ENCODE measurements at places on chromosomes 4 and X.
A peak's percentile ranks its signal among the peaks of the same experiment; 100 is the strongest.

- peak; percentile 26 for DNase-seq
Observed at GRCh38 chr4:101252721-101253120, 94.6 kb downstream of the PPP3CA start.

DNA sequence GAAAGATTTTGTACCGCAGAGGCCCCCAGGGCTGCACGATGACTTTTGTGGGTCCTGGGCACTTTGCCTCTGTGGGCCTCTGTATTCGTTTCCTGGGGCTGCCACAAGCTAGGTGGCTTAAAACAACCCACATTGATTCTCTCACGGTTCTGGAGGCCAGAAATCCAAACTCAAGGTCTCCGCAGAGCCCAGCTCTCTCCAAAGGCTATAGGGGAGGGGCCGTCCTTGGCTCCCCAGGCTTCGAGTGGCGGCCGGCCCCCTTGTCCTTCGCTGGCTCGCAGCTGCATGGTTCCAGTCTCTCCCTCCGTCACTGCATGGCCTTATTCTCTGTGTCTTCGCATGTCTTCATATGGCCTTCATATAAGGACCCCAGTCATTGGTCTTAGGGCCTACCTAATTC is 241.2 kb downstream of the EVC2 start:
- DNase-seq: no peak

GRCh38 chr4:72706684-72707083 is 137.7 kb upstream of the ADAMTS3 start:
- no peak for DNase-seq

- no peak for DNase-seq
Observed at GRCh38 chr4:121705521-121705920, 8.7 kb upstream of the ANXA5 start.

- DNase-seq: no peak
Observed at GRCh38 chr4:127479031-127479622, 153.6 kb upstream of the INTU start.

DNA sequence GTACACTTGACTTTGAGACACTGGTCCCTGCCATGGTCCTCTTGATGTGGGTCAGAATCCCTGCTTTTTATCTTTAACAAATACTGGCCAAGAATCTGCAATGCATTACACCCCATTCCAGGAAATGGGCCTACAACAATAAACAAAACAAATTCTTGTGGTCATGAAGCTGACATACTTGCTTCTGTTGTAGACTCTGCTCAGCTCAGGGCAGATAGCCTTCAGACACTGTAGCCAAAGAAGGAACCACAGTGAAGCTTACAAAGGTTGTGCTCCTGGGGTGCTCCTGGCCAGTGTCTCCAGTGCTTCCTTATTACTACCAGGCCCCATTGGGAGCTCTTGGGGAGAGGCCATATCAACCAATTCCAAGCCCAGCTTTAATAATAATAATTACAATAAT is 21.8 kb downstream of the KIAA1210 start:
- DNase-seq: no peak

GRCh38 chrX:39823854-39824253 is 273.9 kb downstream of the BCOR start:
- DNase-seq: no peak

DNA sequence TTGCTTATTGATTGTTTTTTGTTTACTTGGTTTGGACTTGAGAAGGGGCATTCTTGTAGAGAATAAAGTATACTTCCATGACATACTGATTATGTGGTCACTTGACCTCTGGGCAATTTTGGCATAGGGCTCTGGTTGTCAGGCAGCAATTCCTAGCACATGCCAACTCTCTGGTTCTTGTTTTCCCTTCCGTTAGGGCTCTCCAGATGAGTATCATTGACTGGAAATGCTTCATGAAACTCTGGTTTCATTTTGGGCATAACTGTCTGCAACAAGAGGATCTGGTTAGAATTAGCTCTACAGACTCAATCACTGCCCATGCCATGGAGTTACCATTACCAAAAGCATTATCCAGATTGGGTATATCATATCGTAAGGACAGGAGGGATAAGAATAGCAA is 1057.9 kb downstream of the FAT4 start:
- no peak for DNase-seq

DNA sequence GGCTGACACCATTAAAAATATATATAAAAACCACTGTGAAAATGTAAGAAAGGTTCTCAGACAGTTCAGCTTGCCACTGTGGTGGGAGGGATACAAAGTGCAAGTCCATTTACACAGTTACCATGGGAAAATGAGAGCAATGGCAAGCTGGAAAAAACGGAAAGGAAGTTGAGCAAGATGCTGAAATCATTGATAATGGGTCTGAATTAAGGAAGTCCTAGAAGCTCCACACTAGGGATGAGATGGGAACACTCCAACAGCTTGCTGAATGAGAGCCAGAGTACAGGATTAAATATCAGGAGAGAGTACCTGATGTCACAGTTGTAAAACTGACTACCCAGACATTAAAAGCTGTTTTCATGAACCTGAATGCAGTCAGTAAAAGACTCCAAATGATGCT is 218.6 kb downstream of the PRDM5 start:
- DNase-seq: no peak

DNA sequence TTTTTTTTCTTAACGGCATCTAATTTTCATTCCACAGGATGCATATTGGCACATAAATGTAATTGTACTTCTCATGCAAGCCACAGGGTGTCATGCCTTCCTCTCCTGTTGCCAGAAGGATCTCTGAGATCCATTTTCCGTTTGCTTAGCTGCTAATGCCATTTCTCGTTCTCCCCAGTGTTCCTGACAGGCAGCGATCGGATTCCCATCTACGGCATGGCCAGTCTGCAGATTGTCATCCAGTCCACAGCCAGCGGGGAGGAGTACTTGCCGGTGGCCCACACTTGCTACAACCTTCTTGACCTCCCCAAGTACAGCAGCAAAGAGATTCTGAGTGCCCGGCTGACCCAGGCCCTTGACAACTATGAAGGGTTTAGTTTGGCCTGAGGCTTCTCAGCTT is 8.9 kb upstream of the NAP1L5 start:
- no peak for DNase-seq

GRCh38 chr4:83250687-83251446 is 33.7 kb downstream of the COQ2 start:
- DNase-seq: no peak

DNA sequence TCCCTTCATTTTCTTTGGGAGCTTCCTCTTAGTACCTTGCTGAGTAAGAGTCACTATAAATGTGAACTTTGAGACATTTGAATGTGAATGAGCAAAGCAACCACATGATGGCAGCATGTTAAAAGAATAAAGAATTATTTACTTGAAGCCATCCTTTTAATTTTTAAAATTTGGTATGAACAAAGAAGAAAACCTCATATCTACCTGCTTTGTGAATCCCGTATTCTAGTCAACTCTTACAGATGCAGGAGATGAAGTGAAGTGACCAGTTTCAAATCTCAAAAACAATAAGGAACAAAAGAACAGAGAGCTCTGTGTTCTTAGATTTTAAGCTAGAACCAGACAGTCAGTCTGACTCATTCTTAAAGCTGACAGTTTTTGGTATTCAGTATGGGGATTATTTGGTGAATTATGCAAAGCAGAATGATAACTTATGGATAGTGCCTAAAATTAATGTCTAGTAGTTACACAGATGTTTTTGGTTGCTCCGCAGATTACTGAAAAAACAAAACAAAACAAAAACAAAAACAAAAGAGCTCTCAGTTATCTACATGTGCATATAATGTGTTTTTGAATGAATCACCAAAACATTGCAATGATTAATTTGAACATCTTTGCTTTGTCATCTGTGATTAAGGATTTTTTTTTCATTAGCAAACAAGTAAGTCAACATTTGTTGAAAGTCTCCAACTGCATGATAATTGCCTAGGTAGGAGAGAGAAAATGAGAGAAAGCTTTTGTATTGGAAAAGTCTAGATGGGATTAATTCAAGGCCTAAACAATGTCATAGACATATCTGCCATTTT is 48.2 kb upstream of the H2AZ1 start:
- no peak for DNase-seq

DNA sequence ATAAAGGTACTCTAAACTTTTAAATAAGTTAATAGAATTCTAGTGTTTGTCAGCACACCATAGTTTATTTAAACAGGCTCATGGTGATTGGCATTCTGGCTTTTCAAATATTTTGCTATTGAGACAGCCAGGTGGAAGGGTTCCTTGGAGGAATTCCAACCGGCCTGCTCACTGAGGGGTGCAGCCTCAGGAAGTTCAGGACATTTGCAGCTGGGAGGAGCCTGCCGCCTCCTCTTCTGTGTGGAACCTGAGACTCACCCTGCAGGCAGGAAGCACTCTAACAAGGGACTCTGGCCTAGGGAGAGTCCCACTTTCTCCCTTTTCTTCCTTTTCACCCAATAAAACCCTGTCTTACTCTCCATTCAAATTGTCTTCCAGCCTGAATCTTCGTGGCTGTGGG is 1328.0 kb downstream of the FSTL5 start:
- no peak for DNase-seq

DNA sequence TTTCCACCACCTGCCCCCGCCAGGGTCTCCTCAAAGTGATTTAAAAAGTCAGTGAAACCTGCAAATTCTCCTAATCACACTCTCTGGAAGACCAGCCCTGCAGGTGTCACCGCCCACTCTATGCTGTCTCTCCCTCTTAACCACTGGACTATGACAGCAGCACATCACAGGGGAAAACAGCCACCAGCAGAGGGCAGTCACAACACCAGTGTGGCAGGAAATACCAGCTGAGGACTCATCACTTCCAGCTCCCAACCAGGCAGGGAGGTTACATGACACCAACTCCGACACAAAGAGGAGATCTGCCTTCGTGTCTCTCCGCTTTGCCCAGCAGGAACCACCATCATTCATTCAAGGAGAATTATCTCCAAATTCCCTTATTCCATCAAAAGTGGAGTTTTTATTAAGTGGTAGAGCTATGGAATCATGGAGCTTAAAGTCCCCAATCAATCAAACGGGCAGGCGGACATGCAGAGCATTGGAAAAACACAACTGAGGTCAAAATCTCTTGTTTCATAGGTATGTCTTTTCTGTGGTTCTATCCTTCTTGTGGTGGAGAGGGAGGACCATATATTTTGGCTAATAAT is 91.3 kb downstream of the NSUN7 start:
- DNase-seq: peak; percentile 47

GRCh38 chr4:102787944-102788343 is 27.2 kb upstream of the MANBA start:
- no peak for DNase-seq

GRCh38 chr4:143186212-143186611 is 1.5 kb downstream of the USP38 start:
- no peak for DNase-seq

- DNase-seq: no peak
Observed at GRCh38 chr4:147597561-147597960, 19.6 kb upstream of the TMEM184C start.

GRCh38 chr4:26450418-26450817 is 39.9 kb downstream of the CCKAR start:
- DNase-seq: no peak

DNA sequence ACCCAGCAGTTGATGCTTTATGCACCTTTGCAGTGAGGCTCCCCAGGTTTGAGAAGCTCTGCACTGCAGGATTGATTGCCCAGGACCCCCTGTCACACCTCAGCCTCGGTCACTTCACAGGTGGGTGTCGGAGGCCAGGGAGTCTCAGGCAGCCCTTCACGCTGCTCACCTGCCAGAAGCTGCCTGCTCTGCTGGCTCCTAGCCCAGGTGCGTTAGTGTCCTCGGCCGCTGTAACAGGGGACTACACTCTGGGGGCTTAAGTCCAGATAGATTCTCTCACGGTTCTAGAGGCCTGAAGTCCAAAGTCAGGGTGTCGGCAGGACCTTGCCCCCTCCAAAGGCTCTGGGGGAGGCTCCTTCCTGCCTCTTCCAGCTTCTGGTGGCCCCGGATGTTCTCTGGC is 79.9 kb downstream of the CPZ start:
- DNase-seq: no peak

DNA sequence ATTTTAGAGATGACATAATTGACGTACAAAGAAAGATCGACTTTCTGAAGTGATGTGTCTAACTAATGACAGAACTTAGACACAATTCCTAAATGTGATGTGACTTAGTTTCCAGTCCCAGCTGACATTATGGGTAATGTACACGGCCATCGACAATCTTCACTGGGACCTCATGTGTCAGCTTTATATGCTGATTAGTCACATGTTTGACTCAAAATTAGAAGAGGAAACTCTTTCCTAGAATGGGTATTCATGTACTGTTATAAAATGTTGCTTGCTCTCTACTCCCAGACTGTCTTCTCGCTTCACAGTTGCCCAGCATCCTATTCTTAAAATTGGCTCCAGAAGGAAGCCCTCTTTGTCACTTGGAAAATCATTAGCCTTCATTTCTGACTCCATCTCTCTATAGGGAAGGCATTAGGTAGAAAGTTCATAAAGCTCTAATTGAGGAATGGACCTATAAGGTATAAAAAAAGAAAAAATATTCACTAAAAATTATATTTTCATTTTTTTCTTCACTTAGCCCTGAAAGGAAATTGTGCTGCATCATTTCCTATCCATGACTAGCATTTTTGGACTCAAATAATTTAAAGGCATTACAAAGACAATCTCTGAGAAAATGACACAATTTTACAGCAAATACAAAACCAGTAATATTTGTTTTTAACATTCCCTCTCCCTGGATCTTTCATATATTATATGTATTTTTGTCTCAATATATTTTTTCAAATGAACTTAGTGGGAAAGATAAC is 554.6 kb downstream of the INPP4B start:
- DNase-seq: no peak

GRCh38 chr4:1048773-1049590 is 37.6 kb downstream of the FGFRL1 start:
- no peak for DNase-seq

All from NCI-H524 treated with DMSO at 0.1 percent for 48 hours (cell line).